CD4-positive, alpha-beta T cell treated with Interleukin-10 for 1 hour (primary cell): ENCODE measurements at places on chromosomes 12 and 14.

DNA sequence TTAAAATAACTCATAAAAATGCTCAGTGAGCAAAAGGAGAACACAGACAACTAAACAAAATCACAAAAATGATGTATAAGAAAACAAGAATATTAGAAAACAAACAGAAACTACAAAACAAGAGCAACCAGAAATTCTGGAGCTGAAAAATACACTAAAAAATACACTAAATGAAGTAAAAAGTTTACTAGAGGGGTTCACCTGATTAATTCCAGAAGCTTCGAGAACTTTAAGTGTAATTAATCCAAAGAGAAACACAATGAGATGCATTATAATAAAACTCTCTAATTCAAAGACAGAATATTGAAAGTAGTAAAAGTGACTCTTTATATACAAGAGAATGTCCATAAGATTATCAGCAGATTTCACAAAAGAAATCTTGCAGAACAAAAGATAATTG is 558.4 kb downstream of the CCER1 start:
- no peak for DNase-seq

- DNase-seq: no peak
Observed at GRCh38 chr12:31412292-31412801, 86.4 kb upstream of the SINHCAF start.

- DNase-seq: no peak
Observed at GRCh38 chr14:31993521-31993951, 83.6 kb upstream of the ARHGAP5 start.

DNA sequence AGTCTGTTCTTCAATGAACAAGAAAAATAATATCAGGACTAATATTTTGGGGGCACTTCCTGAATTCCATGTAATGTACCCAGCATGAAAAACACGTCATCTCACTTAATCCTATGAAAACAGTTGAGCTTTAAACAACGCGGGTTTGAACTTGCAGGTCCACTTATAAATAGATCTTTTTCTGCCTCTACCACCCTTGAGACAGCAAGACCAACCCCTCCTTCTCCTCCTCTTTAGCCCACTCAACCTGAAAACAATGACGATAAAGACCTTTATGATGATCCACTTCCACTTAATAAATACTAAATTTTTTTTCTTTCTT is 203.9 kb upstream of the KRR1 start:
- no peak for DNase-seq

DNA sequence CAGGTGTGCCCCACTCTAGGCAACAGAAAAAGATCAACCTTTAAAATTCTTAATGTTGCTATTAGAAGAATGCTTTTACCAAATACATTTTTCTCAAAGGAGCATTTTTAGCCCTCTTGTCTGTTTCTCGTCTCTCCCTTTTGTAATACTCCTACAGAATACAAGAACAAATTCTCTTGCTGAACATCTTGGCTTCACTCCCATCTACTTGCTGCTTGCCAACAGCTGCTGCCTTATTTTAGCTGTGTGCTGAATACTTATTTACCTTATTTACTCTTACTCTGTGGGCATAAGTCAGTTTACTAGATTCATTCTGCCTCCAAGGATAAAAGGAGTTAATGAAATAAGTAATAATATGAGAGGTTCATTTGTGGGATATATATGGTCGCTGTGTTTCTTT is 70.8 kb downstream of the POLR3B start:
- DNase-seq: no peak

DNA sequence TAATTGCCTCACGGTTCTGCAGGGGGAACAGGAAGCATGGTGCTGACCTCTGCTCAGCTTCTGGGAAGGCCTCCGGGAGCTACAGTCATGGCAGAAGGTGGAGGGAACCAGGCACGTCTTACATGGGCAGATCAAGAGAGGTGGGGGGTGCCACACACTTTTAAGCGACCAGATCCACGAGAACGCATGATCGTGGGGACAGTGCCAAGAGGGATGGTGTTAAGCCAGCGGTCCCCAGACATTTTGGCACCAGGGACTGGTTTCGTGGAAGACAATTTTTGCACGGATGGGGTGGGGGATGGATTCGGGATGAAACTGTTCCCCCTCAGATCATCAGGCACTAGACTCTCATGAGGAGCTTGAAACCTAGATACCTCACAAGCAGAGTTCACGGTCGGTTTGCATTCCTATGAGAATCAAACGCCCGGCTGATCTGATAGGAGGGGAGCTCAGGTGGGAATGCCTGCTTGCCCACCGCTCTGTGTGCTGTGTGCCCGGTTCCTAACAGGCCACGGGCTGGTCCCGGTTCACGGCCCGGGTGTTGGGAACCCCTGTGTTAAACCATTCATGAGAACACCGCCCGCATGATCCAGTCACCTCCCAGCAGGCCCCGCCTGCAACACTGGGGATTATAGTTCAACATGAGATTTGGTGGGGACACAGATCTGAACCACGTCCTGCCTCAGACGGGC is 96.9 kb downstream of the ADGRD1 start:
- no peak for DNase-seq

DNA sequence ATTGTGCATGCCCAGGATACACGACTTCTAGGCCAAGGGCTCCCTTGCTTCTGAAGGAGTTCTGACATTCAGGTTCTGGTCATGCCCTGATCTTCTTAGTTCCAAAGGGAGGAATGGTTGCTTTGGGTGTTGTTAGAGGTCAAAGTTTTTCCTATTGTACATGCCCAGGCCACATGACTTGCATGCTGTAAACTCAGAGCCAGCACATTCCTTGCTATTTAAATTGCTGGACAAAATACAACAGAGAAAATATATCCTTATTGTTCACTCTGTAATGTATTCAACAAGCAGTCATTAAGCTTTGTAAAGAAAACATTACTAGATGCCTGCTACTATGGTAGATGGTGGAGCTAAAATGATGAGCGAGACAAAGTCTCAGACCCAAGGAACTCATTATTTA is 71.2 kb upstream of the COCH start:
- DNase-seq: no peak

- DNase-seq: no peak
Observed at GRCh38 chr14:22143363-22143762, 445.7 kb downstream of the DAD1 start.

DNA sequence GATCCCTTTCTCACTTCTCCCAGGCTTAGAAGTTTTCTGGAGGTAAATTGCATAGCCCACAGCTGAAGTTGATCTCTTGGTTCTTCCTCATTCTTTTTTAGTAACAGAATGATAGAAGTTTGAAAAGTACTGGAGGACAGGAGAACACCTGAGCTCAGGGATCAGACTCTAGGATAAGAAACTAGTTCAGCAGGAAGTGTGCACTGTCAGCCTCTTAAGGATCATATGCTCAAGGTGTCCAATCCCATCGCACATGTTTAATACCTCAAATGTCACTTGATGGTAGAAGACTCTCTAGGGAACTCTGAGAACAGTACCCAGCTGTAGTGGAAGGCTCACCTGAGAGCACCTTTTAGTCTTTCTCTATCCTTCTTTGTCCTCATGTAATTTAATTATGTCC is 14.7 kb upstream of the LIMA1 start:
- no peak for DNase-seq

- DNase-seq: peak; percentile 79
Observed at GRCh38 chr12:6554168-6555017, 1.4 kb downstream of the IFFO1 start.

DNA sequence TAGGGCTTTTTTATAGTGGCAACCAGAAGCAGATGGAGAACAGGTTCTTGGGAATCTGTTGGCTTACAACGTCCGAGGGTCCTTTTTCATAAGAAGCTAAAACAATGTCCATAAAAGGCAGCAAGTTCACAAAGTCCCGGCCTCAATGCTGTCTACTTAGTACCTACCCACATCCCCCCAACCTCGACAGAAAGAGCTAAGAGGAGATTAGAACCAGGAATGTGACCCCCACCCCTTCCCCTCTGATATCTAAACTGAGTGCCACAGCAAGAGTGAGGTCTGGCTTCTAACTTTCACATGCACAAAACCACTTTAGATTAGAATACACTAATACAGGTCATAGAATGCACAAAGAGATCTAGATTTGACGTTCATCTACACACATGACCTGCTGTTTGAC is 4.5 kb downstream of the DPF3 start:
- no peak for DNase-seq

DNA sequence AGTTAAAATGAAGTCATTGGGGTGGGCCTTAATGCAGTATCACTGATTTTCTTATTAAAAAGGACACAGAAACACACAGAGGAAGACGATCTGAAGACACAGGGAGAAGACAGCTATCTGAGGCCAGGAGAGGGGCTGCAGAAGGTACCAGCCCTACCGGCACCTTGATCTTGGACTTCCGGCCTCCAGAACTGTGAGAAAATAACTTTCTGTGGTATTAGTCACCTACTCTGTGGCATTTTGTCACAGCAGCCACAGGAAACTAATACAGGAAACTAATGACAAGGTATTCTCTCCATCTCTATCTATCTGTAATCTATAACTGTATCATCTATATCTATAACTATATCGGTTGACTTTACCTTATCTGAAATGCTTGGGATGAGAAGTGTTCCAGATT is 1149.5 kb downstream of the BCL11B start:
- DNase-seq: peak; percentile 19

GRCh38 chr12:2698566-2698965 is 96.2 kb upstream of the FKBP4 start:
- DNase-seq: no peak

DNA sequence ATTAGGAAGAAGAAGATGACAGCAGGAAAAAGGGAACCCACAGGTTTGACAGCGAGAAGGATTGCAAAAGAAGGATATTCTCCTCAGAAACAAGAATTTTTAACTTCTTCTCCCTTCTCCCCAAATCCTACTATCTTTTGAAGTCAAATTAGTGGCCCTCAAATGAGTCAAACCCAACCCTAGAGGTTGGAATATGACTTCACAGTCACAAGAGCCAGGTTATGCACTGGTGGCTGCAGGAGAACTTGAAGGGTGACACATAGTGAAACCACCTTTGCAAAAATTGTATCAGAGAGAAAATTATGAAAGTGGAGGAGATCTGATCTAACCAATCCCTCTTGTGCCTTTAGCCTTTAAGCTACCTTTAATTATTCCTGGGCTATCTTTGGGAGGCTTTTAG is 386.2 kb upstream of the CCDC196 start:
- no peak for DNase-seq

DNA sequence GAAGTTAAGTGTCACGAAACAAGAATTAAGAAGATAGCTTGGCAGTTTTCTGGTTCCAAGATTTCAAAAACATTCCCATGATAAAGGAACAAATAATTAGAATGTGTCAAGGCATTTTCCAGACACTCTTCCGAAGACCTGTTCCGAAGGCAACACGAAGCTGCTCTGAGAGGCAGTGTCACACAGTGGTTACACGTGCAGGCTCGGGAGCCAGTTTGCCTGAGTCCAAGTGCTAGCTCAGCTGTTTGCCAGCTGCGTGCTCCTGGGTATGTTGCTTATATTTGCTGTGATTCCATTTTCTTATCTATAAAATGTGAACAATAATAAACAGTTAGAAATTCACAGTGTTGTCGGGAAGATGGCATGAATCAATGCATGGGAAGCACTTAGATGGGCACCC is 217.9 kb upstream of the GRIP1 start:
- no peak for DNase-seq

DNA sequence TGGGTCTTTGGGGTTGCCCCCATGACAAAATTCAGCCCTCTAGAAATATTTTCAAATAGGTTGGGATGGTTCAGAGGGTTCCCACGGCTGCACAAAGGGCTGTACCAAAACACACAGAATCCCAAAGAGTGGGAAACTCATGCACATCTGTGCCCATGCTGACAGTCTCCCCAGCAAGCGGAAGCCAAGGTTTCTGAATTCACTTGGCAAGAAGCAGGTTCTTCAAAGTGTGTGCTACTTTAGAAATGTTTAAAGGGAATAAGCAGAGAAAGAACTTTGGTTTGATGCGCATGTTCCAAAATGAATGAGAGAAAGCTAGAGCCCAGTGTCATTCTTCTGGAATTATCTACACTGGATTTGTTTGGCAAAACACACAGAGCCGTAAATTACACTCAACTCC is 46.7 kb downstream of the FOXN3 start:
- DNase-seq: no peak

- no peak for DNase-seq
Observed at GRCh38 chr14:90774316-90774715, 41.9 kb downstream of the TTC7B start.

DNA sequence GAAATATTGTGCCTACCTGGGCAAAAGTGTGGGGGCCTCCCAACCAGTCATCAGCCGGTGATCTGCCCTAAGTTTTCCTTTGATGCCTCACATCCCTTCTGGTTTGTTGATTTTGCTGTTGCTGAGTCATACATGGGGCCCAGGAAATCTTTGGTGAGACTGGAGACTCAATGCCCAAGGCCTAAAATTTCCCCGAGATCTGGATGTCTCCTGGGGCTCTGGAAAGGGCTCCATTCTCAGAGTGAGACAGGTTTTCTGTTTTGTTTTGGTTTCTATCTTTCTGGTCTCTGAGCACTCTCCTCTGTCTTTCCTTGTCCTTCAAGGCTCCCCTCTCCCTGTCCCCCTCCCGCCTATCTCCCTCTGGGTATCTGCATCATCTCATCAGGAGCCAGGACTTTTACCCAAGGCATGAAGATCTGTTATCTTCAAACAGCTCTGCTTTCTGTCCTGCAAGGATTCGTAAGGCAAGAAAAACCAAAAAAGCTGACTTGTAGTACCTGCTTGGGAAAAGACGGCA is 152.8 kb upstream of the MAX start:
- no peak for DNase-seq

DNA sequence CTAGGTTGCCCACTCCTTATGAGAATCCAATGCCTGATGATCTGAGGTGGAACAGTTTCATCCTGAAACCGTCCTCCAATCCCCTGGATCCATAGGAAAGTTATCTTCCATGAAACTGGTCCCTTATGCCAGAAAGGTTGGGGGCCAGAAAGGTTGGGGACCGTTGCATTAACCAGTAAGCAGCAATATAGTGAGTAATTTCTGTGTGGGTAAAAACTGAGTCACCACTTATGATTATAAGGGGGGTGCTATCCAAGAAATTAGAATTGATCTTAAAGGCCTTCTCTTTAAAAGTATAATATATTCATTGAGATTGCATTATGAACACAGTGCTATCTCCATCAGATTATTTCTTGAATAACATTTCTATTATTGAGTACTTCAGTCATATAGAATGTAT is 97.2 kb downstream of the PCNX1 start:
- DNase-seq: no peak

GRCh38 chr12:53207042-53207441 is at the start of gene ITGB7:
Gene ITGB7, minus strand, starts transcription at chr12:53207251. Its CDS starts 6,808 bp downstream, at chr12:53200443.
- DNase-seq: peak; percentile 77

GRCh38 chr12:26906704-26907103 is 31.1 kb downstream of the INTS13 start:
- DNase-seq: no peak

- DNase-seq: no peak
Observed at GRCh38 chr12:57219993-57220754, 3.6 kb downstream of the NXPH4 start.
